ENCODE measurements at places on chromosomes 16 and 17.

- DNase-seq: no peak
Observed at GRCh38 chr17:156094-156621, 18.8 kb downstream of the SCGB1C2 start.

GRCh38 chr17:30074254-30074653, 42.4 kb upstream of the NSRP1 start:
- no peak for DNase-seq

DNA sequence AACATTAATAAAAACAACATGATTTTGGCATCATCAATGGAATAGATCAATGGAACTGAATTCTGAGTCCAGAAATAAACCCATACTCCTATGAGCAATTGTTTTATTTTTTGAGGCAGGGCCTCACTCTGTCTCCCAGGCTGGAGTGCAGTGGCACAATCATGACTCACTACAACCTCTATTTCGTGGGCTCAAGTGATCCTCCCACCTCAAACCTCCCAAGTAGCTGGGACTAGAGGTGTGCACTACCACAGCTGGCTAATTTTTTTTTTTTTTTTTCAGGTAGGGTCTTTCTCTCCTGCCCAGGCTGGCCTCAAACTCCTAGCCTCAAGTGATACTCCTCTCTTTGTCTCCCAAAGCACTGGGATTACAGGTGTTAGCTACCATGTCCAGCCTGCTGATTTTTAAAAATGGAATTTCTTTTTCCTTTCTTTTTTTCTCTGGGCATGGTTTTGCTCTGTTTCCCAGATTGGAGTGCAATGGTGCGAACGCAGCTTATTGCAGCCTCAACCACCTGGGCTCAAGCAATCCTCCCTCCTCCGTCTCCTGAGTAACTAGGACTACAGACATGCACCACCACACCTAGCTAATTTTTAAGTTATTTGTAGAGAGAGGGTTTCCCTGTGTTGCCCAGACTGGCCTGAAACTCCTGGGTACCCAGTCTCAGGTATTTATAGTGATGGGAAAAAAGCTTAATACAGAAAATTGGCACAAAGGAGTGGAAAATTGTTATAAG, 7.3 kb upstream of the PRDM7 start:
- no peak for DNase-seq

DNA sequence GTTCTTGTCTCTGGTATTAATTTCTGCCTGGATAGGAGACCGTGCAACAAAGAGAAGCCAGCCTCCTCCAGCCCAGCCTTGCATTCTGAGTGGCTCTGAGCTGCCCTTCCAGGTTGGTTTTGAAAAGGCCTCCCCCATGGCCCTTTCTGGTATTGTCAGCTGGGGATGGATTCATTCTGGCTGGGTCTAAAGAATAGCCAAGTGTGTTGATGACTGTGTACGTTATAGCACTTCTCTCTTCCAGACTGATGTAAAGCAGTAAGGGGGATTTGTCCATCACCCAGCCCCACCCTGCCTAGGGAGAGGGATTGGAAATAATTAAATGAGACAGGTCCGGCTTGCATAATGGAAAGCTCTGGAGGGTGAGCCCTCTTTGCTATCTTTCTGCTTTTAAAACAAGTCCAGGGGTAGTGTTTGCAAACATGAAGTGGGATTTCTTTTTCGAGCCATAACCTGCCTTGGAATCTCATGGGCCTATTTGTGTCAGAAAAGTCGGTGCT, 146.4 kb downstream of the MSI2 start:
- no peak for DNase-seq

DNA sequence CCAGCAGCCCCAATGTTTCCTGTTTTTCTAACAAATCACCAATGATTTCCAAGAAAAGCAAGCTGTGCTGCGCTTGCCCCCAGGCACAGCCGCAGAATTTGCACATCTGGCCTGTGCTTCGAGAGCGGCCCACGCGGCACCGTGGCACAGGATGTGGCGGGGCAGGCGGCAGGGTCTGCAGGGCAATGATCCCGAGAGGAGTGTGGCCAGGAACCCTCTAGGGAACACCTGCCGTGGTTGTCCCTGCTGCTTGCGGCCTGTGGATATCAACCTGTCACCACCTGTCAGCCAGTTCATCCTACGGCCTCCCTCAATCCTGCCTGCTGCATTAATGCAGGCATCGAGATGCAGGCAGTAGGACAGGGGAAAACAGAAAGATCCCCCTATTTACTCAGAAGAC, 24.0 kb downstream of the PIK3R5 start:
- DNase-seq: peak; percentile 70

DNA sequence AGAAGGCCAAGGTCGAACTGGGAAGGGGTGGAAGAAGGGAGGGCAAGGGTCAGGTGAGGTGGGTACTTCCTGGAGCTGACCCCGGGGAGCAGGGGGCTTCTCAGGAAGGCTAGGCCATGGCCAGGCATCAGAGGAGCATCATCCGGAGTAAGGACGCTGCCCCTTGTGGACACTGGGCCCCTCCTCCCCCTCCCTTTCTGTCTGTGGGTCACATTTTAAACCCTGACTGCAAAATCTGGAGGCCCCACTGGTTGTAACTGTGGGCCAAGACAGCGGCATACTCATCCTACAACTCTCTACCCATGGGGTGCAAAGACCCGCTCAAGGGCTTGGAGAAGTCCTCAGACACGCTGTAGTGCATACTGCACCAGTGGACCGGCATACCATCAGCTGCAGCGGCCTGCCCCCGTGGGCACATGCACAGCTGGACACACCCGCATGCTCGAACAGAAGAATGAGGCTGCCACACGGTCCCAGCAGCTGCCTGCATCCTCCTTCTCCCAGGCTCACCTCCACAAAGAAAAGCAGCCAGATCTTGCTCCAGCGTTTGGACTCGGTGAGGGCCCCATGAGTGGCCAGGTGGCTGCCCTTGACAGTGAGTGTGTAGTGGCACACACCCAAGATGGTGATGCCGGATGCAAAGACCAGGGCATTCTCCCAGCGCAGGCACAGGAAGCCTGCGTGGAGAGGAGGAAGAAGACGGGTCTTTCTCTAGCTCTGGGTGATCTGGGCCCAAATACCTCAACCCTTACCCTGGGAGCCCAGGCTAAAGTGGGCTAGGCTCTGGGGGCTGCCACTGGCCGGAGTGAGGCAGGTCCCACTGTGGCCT, 1.2 kb downstream of the FADS6 start:
- no peak for DNase-seq

GRCh38 chr17:64385187-64386083, 5.2 kb downstream of the PECAM1 start:
- DNase-seq: peak; percentile 54

DNA sequence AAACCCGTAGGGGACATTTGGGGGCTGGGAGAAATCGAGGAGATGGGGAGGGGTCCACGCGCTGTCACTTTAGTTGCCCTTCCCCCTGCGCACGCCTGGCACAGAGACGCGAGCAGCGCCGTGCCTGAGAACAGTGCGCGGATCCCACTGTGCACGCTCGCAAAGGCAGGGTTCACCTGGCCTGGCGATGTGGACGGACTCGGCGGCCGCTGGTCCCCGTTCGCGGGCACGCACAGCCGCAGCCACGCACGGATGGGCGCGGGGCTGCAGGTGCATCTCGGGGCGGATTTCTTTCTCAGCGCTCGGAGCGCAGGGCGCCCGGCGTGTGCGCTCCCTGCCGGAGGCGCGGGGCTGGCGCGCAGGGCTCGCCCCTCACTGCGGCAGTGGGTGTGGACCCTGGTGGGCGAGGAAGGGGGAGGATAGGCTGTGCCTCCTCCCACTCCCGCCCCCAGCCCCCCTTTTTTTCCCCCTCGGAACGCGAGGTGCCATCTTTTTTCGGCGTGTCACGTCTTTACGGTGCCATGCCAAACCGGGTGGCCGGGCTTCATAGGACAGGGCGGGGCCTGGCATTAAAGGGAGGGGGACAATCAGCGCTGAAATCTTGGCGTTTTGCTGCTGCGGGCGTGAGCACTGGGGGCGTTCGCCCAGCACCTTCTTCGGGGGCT, 1.1 kb downstream of the MAPT start:
- DNase-seq: no peak

GRCh38 chr17:50493744-50494143, 14.5 kb upstream of the MYCBPAP start:
- DNase-seq: no peak

DNA sequence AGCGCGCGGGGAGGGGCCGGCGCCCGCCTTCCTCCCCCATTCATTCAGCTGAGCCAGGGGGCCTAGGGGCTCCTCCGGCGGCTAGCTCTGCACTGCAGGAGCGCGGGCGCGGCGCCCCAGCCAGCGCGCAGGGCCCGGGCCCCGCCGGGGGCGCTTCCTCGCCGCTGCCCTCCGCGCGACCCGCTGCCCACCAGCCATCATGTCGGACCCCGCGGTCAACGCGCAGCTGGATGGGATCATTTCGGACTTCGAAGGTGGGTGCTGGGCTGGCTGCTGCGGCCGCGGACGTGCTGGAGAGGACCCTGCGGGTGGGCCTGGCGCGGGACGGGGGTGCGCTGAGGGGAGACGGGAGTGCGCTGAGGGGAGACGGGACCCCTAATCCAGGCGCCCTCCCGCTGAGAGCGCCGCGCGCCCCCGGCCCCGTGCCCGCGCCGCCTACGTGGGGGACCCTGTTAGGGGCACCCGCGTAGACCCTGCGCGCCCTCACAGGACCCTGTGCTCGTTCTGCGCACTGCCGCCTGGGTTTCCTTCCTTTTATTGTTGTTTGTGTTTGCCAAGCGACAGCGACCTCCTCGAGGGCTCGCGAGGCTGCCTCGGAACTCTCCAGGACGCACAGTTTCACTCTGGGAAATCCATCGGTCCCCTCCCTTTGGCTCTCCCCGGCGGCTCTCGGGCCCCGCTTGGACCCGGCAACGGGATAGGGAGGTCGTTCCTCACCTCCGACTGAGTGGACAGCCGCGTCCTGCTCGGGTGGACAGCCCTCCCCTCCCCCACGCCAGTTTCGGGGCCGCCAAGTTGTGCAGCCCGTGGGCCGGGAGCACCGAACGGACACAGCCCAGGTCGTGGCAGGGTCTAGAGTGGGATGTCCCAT, 232.8 kb downstream of the SEC14L1 start:
- no peak for DNase-seq

DNA sequence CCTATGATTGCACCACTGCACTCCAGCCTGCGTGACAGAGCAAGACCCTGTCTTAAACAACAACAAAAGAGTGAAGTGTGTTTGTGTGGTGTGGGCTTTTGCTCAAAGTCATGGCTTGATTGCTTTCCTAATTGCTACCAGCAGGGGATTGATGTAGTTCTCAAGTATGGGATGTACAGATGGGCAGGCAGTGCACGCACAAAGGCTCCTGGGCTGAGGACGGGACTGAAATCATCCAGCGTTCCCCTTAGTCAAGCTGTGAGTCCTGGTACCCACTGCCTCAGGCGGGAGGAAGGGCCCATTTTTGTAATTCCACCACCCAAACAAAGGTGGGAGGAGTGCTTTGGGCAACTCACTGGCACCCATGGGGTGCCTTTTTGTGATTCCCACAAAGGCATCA, 47.3 kb downstream of the GDE1 start:
- no peak for DNase-seq

- DNase-seq: no peak
Observed at GRCh38 chr16:79914961-79915720, 314.6 kb upstream of the MAF start.

DNA sequence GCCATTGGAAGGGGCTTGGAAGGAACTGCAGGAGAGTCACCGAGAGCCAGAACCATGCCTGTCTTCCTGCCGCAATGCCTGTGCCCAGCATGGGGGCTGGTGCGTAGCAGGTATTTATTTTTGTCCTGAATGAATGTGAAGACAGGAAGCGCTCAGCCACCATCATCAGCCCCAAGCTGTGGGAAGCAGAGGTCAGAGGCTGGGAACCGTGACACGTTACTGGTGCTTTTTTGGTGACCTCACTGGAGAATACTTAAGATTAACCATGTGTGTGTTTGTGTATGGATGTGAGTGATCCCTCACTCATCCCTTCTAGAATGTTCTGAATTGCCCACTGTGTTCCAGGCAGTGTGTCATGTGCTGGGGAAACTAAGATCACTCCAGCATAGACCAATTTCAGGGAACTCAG, 343.8 kb downstream of the SNX29 start:
- DNase-seq: no peak

DNA sequence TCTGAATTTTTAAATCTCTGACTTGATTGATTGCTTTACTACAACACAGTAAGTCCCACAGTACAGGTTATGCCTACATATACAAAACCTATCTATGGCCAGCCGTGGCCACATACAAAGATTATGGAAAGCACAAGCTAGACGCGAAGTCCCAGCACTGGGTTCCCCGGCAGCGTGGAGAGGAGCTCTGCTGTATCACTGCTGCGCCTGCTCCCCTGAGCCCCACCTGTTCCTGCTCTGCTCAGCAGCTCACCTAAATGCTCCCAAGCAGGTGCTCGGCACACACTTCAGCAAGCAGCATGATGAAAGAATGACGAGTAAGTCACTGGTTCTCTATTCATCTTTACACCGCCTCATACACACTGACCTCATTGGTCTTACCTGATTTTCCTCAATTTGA, 20.6 kb downstream of the ZDHHC7 start:
- no peak for DNase-seq

- DNase-seq: peak; percentile 64
Observed at GRCh38 chr16:24858219-24859041, 12.7 kb downstream of the SLC5A11 start.

DNA sequence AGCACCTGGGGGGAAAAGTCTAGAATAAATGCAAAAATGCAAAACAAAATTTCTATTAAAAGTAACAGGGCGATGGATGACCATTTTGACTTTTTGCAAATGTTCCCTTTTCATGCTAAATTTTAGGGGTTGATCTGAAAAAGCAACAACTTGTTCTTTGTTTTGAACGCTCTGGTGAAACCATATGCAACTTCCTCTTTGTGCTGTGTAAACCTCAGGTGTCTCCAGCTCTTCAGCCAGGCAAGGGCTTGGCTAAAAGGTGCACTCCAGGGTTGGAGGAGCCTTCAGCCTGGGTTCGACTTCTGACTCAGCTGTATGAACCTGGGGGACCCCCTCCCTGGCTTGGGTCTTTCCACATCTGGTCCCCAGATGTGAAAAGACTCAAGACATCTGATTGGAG, 9.5 kb downstream of the IRF8 start:
- no peak for DNase-seq

GRCh38 chr16:78363843-78364555, 264.5 kb downstream of the WWOX start:
- no peak for DNase-seq

DNA sequence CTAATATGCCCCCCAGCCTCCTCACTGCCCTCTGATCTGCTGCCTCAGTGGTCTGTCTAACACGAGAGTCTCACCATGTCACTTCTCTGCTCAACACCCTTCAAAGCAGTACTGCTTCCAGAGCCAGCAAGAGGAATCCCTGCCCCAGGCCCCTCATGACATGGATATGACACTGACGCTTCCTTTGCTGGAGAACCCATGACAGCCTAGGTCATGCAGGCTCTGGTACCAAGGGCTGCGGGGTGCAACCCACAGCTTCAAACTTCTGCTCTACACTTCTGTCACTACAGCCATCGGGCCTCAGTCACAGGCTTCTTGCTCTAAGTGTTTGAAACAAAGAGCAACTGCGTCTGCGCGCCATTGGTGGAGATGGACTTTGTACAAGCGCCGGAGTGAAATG, 32.6 kb upstream of the DLX4 start:
- no peak for DNase-seq

- no peak for DNase-seq
Observed at GRCh38 chr17:44916781-44917241, 1.5 kb upstream of the GFAP start.

GRCh38 chr17:47222047-47222446, 12.9 kb downstream of the MYL4 start:
- no peak for DNase-seq

GRCh38 chr17:15971098-15971678, 26.3 kb downstream of the ADORA2B start:
- DNase-seq: no peak

Measured in activated CD4-positive, alpha-beta T cell treated with anti-CD3 and anti-CD28 coated beads, Interleukin-2, amount 50 U/mL, for 48 hours (primary cell).